Fibroblast of skin of right biceps (primary cell): ENCODE measurements at places on chromosomes 11 and 22.
A peak's percentile ranks its signal among the peaks of the same experiment; 100 is the strongest.

DNA sequence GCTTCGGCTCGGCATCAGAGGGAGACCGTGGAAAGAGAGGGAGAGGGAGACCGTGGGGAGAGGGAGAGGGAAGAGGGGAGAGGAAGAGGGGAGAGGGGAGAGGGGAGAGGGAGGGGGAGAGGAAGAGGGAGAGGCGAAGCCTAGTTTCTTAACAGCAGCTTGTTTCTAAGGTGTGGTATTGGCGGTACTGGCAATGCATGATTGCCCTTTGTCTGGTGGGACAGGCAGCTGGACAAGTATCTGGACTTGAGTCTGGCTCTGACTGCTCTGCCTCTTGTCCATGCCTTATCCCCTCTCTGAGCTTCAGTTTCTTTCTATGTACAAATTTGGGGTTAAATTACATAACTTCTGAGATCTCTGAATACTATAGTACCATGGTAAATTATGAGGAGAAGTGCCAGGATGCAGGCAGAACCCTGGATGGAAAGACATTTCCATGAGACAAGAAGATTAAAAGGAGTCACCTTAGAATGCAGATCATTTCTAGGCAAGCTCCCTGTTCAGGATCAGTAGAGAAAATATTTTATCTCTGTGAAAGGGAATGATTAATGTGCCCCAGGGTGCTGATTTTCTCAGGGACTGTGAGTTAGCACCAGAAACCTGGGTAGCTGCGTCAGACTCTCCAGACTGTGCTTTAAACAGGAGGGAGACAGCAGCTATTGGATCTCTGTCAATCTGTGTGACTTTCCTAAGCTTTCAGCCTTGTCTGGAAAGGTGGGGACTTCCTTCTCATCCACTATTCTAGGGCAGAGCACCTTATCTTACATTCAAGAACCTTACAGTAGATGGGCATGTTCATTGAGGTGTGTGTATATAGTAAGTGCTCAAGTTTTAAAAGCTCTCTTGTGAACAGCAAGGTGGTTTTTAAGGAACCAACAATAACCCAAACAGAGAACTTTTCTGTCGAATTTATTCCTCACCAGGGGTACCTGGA, 31.9 kb upstream of the CCDC90B start:
- no peak for DNase-seq

GRCh38 chr11:44506375-44507016, 59.0 kb upstream of the CD82 start:
- DNase-seq = no peak

- no peak for DNase-seq
Measured at GRCh38 chr11:62151737-62152102, 27.9 kb downstream of the INCENP start.

- DNase-seq = no peak
Measured at GRCh38 chr22:48398181-48398905, 1429.3 kb downstream of the BRD1 start.

DNA sequence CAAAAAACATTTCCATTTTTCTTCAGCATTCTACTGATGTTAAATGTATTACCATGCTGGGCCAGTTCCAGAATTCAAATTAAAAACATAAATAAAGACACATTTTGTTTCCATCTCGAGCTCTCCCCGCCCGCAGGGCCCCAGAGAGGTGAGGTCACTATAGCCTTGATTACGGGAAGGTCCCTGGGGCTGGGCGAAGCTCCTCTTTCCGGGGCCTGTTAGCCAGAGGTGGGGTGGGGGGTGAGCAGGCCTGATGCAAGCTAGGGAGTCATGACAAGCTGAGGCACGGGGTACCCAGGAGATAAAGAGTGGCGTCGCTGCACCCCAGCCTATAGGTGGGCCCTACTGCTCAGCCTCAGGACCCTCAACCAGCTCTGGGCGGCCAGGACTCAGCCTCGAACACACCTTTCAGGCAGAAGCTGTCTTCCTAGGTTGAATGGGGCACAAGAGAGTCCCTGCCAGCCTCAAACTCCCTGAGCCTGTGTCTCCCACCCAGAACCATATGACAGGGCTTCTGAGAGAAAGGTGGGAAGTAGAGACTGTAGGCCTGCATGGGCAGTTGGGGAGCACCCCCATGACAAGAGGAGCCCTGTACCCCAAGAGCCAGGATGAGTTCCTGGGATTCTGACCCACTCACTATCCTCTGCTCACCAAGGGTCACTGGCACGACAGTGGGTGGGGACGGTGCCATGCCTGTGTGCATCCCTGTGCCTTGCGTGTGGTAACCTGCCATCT, 34.8 kb downstream of the KCNQ1OT1 start:
- DNase-seq = no peak

GRCh38 chr11:117525866-117526542, 198.3 kb downstream of the CEP164 start:
- no peak for DNase-seq

GRCh38 chr11:84214557-84214956, 928.4 kb upstream of the CCDC90B start:
- DNase-seq = no peak

DNA sequence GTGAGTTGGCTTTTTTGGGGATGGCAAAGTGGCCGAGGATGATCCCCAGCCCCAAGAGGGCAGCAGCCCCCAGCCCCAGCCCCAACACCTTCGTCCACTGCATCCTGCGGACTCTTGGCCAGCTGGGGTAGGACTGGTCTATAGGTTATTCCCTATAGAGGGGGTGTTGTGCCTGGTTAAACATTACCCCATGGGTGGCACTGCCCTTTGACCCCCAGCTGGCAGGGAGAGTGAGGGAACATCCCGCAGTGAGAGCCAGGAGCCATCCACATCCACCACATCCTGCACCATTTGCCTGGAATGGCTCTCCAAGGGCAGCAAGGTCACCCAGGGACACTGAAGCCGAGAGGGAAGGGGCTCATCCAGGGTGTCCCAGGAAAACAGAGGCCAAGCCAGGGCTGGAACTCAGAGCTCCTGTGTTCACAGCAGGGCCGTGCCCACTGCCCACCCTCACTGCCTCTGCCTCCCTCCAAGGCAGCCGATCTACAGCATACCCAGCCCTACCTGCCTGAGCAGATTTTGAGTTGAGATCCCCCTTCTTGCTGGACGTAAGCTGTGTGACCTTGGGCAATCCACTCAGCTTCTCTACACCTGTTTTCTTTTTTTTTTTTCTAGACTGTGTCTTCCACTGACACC, at the start of gene NAALADL1:
Gene NAALADL1, minus strand, starts transcription at position 135 of the 636 bp plus-strand sequence. Its CDS starts 32 bp downstream, at position 103.
- no peak for DNase-seq

DNA sequence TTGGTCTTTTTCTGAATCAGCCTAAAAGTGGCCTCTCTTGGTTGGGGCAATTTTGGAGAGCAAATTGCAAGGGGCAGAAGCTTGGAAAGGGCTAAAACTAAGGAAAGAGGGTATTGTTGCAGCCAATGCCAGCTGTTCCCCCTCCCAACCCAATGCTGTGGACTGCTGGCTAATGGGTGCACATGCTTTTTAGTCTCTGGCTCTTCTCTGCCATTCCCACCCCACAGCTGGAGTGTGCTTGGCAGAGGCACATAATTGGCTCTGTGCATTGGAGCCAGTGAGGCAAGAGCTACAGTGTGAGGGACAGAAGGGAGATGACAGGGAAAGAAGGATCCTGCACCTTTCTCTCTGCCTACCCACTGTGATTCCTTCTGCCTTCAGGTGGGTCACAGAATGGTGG, 140.0 kb downstream of the NECTIN1 start:
- DNase-seq = no peak

- no peak for DNase-seq
Measured at GRCh38 chr11:35285471-35285870, 133.9 kb downstream of the SLC1A2 start.

- no peak for DNase-seq
Measured at GRCh38 chr22:33034753-33035152, 23.4 kb downstream of the SYN3 start.

DNA sequence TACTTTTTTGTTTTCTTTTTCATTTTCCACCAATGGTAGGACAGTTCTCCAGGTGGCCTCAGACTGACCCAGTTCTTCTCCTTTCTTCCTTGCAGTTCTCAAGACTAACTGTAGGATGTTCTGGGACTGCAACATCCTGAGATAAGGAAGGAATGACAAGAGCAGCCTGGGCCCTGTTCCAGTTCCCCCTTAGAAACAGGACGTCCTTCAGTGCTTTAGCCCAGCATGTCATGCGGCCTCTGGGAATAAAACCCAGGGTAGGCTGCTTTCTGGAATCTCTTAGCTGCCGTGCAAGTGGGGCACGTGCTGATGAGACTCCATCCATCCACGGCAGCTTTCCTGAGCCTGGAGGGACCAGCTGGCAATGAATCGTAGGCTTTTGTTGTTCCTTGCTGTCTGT, 24.0 kb upstream of the CADM1 start:
- DNase-seq = peak; percentile 26

- DNase-seq = no peak
Measured at GRCh38 chr11:110367571-110367970, 62.2 kb upstream of the FDX1 start.

- DNase-seq = no peak
Measured at GRCh38 chr11:2466869-2467694, 22.3 kb downstream of the KCNQ1 start.

- no peak for DNase-seq
Measured at GRCh38 chr11:1060410-1060809, 14.3 kb upstream of the MUC2 start.

GRCh38 chr22:27397036-27397953, 404.3 kb downstream of the MN1 start:
- DNase-seq = no peak

GRCh38 chr11:48101044-48101733, 115.4 kb upstream of the OR4B1 start:
- no peak for DNase-seq

DNA sequence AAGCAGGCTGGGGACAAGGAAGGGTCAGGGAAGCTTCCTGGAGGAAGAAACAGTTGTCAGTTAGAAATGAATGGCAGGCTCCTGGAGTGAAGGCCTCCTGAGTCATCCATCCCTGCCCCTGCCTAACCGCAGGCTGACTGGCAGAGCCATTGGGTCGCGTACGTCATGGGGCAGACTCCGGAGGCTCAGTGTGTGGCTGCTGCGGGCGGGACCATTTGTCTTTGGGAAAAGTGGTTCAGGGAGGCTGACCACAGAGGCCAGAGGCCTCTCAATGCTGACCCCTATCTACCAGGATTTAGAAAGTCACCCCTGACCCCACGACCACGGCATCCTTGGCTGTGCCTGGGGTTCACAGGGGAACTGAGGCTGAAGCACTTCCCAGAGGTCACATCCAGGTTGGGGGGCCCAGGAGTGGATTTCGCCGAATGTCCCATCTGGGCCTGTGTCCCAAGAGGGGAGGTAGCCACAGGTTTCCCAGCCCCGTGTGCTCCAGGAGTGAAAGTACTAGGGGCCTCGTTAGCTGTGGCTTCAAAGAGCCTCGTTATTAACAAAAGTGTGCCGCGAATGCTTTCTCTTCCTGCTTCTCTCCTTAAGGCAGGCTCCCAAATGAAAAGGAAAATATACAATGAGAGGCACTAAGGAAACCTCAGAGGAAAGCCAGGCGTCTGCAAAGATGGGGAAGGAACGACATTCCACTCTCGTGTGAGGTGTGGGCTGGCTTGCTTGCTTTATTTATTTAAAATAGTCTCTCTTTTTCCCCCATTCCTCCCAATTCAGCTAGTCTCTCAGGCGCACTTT, 58.9 kb downstream of the FLRT1 start:
- peak; percentile 84 for DNase-seq

DNA sequence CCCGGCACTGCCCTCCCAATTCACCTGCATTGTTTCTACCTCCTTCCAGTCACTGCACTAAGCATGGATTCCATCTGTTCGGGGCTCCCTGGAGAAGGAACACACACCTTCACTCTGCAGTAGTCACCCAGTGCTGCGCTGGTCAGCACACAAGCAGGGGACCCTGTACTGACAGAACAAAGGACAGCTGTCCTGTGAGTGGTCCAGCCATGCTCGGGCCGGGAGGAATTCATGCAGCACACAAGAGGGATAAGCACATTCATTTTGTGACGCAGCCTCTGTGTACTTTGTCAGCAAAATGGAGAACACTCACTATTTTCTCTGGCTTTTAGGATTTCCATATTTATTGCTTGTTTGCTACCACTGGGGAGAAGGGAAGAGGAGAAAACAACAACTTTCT, 167.3 kb downstream of the NTM start:
- no peak for DNase-seq

DNA sequence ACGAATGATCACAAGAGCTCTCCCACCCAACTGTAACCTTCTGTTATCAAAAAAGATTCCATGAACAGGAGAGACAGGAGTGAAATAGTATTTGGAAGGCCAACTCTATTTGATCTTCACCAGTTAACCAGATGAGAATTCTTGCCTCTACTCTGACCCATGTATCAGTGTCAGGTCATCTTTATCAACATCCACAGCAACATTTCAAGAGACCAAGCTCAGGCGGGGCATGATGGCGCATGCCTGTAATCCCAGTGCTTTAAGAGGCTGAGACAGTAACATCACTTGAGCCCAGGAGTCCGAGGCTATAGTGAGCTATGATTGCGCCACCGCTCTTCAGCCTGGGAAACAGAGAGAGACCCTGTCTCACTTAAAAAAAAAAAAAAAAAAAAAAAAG, 62.3 kb downstream of the GAB2 start:
- no peak for DNase-seq

DNA sequence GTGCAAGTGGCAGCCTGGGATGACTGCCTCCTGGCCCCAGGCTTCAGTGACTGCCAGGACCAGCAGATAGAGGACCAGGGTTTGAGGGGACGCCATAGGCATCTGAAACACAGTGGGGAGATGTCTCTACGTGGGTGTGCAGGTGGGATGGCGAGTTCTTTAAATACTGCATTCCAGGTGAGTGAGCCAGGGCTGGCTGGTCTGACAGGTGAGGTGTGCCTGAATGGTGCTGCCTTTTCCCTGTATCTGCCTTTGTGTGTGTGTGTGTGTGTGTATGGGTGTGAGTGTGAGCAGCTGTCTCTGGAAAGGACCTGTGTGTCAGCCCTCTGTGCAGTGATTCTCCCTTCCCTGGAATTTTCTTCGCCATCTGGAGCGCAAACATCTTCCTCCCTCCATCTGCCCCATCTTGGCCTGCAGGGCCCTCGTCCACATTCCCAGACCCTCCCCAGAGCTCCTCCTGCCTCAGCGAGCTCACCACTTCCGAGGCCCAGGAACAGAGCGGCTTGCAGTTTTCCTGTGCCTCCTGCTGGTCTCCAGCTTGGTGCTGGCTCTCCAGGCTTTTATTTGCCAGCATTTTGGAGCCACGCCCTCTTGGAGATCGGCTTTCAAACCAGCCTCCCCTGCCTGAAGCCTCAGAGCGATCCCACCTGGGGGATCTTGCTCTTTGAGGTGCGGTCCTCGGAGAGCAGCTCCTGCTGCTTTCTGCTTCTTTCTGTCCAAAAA, at the start of gene GPHA2:
Gene GPHA2, minus strand, starts transcription at position 535 of the 723 bp plus-strand sequence. Its CDS starts 433 bp downstream, at position 102.
- peak; percentile 44 for DNase-seq

DNA sequence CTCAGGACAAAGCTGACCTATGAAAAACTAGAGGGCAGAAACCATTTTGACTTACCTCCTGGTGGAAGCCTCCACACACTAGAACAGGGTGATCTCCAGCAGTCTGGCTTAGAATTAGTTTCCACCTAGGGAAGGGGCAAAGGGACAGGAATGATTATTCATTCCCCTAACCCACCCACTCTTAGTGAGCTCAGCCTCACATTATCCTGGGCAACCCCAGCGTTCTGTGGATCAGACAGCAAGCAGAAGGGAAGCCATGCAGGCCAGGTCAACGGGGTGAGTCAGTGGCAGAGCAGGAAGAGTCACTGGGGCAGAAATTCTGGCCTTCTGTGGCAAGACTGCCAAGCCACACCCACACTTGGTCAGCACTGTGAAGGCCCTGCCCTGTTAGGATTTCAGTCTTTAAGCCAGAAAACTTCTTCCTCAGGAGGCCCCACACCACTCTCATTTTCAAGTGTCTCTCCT, 10.5 kb downstream of the NUMA1 start:
- DNase-seq = peak; percentile 70
